ENCODE measurements at places on chromosomes 13 and 19.

GRCh38 chr13:50025436-50025835, 10.2 kb downstream of the KCNRG start:
- DNase-seq: no peak

DNA sequence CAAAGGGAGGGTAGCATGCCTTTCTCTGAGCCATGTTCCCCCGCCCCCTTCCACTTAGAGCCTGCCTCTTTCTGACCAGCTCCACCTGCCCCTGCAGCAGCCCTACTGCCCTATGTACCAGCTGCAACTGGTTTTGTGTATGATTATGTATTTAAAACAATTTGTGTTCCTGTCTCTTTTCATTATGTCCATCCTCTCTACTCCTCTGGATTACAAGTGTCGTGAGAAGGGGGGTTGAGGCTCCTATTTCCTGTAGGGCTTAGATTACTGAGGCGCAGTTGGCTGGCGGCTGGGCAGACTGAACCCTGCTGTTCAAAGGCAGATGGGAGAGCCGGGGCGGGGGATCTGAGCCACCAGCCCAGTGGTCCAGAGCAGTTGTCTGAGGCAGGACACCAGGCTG, 213.3 kb downstream of the KCNRG start:
- no peak for DNase-seq

DNA sequence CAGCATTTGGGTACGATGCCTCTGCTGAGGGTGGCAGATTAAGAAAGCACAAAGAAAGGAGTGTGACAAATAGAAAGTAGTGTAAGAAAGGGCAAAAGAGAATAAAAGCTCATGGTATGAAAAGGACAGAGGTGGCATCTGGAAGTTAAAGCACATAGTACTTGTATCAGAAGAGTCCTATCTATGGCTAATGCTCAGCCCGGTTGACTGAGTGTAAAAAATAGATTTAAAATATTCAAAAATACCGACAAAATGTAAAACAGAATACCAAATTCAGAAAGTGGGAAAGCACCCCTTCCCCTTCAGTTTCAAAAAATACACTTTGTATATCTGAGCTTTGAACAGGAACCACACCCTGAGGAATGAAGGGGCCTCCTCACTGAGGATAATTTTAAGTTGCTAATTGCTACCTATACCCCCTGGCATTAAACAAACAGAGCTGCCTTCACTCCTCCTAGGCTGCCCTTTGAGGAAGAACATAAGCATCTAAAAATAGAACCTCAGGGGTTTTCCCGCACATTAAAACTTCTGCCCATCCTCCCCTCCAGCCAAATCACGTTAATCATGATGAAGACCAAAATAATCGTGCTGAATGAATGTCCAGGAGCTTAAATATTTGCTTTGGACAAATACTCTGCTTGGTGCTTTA, 43.3 kb downstream of the DLEU7 start:
- DNase-seq: no peak

- no peak for DNase-seq
These were observed 30.1 kb downstream of the EPS15L1 start for GRCh38 chr19:16441661-16442162.

DNA sequence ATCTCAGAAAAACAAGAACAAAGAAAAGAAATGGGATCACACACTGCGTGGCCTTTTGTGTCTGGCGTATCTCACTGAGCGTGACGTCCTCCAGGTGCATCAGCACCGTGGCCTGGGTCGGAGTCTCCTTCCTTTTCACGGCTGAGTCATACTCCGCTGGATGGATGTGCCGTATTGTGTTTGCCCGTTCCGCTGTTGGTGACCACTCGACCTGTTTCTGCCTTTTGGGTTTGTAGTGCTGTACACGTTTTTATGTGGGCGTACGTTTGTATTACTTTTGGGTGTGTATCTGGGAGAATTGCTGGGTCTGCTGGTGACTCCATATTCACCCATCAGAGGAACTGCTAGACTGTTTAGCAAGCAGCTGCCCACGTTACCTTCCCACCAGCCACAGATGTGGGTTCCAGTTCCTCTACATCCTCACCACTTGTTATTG, 11.4 kb downstream of the ARID3A start:
- peak; percentile 63 for DNase-seq

DNA sequence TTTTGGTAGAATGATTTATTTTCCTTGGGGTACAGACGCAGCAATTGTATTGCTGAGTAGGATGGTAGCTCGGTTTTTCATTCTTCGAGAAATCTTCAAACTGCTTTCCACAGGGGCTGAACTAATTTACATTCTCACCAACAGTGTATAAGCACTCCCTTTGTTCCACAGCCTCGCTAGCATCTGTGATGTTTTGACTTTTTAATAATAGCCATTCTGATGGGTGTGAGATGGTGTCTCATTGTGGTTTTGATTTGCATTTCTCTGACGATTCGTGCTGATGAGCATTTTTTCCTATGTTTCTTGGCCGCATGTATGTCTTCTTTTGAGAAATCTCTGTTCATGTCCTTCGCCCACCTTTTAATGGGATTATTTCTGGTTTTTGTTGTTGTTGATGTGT, 54.8 kb upstream of the UQCRFS1 start:
- DNase-seq: no peak

DNA sequence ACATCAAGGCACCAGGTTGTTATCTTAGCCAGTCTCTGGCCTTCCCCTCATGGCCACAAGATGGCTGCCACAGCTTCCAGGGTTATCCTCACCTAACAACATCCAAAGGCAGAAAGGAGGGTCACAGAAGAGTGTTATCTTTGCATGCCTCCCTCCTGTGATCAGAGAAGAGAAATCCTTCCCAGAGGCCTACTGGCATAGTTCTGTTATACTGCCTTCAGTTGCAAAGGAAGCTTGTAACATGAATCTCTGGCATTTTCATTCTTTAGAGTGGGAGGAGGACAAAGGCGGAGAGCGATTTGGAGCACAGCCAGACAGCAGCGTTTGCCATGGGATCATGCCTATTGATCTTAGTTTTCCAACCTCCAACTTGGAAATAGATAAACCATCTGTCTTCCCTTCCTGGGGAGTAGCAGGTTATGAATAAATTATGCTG, 135.7 kb downstream of the DNAJC15 start:
- no peak for DNase-seq

- no peak for DNase-seq
These were observed 101.2 kb upstream of the SCEL start for GRCh38 chr13:77434289-77434688.

GRCh38 chr13:113883314-113883811, 19.5 kb upstream of the GAS6 start:
- no peak for DNase-seq

DNA sequence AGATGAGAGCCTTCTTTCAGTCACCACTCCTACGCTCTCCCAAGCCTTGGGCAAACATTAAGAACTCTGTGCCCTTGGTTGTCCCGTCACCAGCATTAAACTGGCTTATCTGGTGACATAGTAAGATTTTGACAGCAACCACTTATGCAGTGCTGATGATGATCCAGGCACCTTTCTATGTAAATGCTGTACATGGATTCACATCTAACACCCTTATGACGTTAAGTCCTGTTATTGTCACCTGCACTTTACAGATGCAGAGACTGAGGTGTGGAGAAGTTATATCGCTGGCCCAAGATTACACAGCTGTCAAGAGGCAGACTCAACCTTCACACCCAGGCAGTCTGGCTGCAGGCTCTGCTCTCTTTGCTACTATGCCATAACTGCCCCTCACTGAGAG, 25.0 kb downstream of the RASL11A start:
- no peak for DNase-seq

GRCh38 chr19:5137571-5138124, 168.7 kb downstream of the KDM4B start:
- no peak for DNase-seq

- DNase-seq: no peak
These were observed 146.4 kb upstream of the VSTM2B start for GRCh38 chr19:29379257-29380021.

- DNase-seq: no peak
These were observed 14.6 kb upstream of the NCCRP1 start for GRCh38 chr19:39182174-39182505.

Measured in stimulated activated CD4-positive, alpha-beta T cell treated with anti-CD3 and anti-CD28 coated beads, Interleukin-4, amount 100 ng/mL, for 4 hours (primary cell).